HAP-1 (cell line): ENCODE measurements at places on chromosomes 7 and 10.

GRCh38 chr10:78411716-78412115, 378.1 kb downstream of the RPS24 start:
- no peak for DNase-seq

DNA sequence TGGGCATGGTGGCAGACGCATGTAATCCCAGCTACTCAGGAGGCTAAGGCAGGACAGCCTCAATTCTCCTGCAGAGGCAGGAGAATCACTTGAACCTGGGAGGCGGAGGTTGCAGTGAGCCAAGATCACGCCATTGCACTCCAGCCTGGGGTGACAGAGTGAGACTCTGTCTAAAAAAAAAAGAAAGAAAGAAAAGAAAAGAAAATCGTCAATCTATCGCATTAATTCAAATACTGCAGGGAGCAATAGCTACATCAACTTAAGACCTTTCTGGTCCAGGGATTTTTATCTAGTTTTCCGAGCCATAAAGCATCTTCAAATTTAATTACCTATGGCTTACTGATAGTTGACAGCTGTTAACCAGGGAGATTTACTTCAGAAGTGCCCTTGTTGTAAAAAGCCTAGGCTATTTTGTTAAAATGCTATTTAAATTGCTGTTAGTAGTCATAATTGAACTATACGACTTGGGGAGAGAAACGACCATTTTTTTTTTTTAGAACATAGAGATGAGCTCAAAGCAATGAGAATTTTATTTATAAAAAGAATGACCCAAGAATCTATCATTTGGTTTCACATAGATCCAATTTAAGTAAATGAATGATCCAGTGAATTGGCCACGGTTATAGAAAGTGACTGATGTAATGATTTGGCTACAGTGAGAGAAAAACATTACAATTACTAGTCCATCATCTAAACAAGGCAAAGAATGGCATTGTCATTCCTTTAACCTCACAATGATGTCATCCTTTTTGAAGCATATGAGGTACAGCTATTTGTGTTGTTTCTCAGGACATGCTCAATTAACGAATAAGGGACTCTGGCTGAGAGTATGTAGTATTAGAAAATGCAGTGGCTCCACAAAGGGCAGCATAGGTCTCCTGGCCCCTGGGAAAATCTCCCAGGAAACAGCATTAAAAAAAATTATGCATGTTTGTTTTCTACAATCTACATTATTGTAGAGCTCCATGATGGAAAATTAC, 85.3 kb downstream of the SEMA3C start:
- DNase-seq: no peak

- no peak for DNase-seq
Observed at GRCh38 chr7:29046978-29047377, 88.8 kb upstream of the TRIL start.

GRCh38 chr7:5428478-5429252, 5.0 kb upstream of the TNRC18 start:
- DNase-seq: peak; percentile 80

DNA sequence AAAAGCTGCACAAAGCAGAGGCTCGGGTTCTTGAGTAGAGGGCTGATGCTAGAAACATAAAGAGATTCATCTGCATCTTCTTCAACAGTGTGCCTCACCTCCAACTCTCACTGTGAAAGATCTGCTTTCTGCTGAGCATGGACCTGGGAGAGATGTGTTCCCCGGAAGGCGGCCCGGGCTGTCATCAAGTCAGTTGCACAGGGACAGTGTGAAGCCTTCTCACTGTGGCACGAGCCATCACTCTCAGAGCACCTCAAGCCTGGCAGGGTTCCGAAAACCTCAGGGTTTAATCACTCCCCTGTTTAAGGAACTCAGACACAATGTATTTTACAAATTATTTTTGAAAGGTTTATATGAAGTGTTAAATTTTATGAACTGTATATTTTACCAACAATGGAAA, 98.7 kb downstream of the RBM20 start:
- no peak for DNase-seq

GRCh38 chr10:44780426-44780825, 130.7 kb upstream of the TMEM72 start:
- no peak for DNase-seq
